ENCODE measurements at places on chromosomes 7 and 10.

DNA sequence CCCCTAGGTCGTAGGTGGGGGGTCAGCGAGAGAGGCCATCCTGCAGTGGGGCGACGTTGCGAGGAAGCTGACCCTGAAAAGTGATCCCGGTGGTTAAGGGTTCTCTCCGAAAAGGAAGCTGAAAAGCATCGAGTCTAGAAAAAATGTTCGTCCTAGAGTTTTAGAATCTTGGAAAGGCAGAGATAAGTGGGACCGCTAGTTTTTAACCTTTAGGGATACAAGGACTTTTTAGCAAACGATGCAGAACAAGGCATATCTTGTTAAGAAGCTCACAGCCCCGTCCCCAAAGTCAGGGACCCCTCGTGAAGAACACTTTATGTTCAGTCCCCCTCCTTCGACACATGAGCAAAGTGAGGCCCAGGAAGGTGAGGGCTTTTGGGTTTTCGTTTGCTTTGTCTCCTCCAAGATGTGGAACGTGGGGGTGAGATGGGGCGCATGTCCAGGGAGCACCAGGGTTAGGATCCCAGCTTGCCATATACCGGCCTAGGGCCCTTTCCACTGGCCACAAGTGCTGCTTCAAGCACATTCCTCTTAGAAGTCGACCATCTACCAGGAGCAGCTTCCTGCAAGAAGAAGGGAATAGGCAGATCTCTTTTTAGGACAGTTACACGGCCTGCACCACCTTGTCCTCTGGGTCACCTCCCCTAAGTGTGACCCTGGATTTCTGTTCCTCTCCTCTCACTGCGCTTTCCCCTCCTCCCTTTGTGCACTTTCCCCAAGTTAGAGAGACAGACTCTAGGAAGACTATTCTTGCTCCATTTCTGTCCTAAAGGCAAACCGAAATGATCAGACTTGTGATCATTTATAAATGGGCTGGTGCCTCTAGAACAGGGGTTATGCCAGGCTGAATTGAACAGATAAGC lies 969 bp downstream of the SLC35G1 start:
- peak; percentile 18 for DNase-seq

DNA sequence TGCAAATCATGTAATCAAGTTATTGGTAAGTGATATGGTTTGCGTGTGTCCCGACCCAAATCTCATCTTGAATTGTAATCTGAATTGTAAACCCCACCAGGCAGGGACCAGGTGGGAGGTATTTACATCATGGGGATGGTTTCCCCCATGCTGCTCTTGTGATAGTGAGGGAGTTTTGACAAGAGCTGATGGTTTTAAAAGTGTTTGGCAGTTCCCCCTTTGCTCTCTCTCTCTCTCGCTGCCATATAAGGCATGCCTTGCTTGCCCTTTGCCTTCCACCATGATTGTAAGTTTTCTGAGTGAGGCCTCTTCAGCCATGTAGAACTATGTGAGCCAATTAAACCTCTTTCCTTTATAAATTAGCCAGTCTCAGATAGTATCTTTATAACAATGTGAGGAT lies 302.6 kb downstream of the THSD7A start:
- DNase-seq: no peak

GRCh38 chr7:106306256-106306655 lies 21.5 kb upstream of the NAMPT start:
- no peak for DNase-seq

DNA sequence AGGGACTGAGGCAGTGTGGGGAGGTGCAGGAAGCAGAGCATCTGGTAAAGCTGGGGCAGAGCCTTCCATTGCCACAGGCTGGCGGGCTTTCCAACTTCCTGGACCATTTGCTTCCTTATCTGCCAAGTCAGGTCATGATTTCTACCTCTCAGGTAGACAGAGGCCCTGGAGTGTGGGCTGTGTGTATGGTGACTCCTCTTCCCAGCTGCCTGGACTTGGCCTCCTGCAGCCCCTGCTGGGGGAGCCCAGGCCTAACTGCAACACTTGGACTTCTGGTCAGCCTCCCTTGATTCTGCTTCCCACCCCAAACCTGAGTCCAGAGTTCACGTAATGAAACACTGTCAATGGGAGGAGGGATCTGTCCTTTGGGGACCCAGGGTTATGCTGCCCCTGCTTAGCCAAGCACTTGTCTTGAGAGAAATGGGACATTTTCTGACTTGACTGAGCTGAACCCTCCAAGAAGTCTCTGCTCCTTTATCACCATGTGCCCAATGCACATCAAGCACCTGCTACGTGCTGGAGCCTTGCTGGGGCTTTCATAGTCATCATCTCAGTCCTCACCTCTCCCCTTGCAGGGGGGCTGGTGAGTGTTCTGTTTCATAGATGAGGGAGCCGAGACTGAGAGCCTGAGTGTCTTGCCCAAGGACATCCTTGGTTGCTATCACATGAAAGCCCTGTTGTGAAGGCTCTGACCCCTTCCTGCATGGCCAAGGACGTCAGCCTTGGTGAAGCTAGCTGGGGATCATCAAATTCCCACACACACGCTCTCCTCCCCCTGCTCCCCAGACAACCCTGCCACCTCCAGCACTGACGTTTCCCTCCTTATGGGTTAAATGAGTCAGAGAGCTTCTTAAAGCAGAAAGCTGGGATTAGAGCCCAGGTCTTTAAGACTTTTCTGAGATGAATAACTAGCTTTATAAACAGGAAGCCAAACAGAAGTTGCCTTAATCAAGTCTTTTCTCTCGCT lies 3.4 kb downstream of the CLEC2L start:
- DNase-seq: no peak

GRCh38 chr7:68041554-68041953 lies 1044.9 kb downstream of the TYW1 start:
- no peak for DNase-seq

DNA sequence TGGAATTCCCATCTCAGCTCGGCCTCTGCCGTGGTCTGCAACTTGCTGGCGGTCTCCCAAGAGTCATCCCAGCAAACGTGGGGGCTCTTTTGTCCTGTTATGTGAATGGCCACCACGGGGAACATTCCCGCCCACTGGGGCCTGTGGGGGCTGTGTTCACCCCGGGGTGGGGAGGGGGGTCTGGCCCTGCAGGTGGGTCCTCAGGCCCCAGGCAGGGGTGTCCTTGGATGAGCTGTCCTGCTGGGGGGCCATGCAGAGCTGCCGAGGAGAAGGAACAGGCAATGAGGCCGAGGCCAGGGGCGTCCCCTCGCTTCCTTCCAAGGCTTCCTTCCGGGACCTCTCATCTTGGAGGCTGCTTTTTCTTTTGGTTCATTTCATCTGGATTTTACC lies 24.4 kb upstream of the PITRM1 start:
- peak; percentile 39 for DNase-seq

DNA sequence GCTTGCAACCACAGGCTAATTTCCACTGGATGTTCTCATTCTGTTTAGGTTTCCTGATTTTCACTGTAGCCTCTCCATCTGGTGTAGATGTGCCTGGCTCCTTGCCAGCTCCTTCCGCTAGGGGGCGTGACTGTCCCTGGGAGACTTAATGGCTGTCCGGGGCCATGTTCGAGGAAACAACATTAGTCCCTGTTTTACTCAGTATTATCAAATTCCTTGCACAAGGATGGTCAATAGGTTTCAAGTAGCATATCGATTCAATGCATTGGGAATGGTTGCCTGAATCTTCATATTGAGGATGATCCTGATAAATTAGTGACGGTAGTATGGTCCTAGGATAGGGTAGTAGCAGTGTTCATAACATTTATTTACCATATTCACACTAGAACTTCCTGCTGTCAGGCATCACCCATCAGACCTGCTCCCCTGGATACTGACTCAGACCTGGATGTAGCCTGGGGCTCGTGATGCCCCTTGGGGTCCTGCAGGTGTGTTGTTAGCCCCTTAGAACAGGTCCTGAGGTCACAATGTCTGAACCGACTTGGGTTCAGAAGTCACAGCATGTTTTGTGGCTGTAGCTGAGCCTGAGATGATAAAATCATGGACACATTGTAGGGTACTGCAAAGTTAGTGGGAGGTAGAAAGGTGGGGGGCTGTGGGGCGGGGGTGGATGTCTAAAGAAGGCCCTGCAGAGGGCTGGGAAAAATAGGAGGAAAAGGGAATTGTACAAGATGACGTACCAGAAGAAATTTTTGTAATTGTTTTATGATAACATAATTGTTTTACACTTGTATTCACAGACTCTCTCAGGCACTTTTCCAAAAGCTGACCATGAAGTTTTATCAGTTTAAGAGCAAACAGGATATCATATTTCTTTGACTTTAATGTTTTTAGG lies 8.9 kb upstream of the EXOC6 start:
- DNase-seq: peak; percentile 50

- DNase-seq: no peak
These were observed 130.1 kb downstream of the TCERG1L start for GRCh38 chr10:131181456-131181855.

All from D341Med (cell line).